ENCODE measurements at places on chromosomes 3 and 15.

DNA sequence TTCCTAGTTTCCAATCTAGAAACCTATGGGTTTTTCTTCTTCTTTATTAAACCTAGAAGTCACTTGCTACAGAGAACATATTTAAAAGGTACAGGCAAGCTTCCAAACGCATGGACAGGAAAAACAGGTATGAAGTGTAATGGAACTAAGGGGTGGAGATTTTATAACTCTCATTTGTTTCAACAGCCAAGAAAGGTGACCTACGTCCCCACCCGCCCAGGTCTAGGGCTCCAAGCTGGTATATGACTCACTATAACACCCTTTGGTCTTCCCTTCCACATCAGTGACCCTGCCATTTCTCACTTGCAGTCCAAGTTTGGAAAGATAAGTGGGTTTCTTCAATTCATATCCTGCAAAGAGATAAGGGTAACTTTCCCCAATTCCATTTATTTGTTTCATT lies 6.0 kb upstream of the LIPH start:
- DNase-seq: no peak

GRCh38 chr15:90062023-90062442 lies 40.2 kb downstream of the IDH2 start:
- DNase-seq: no peak

GRCh38 chr3:140466535-140466934 lies 211.3 kb upstream of the TRIM42 start:
- DNase-seq: no peak

DNA sequence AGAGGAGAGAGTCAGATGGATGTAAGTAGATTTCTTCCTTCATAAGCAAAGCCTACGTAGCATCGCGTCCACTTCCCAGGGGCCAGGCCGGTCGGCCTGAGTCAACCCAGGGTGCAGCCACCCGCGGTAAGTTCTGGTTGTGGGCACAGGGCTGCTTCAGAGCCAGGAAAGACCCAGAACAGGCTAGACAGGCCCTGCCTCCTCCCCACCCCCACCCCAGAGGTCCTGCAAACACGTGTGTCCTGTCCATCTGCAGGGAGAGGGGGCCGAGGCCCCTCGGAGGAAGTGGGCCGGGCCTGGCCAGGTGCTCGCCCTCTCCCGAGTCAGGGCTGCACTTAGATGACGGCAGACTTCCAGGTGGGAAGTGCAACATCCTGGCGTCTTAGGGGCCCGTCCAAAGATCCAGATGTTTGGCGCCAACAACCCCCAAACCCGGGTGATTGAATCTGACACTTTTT lies 100.8 kb upstream of the ALDH1A3 start:
- DNase-seq: no peak

DNA sequence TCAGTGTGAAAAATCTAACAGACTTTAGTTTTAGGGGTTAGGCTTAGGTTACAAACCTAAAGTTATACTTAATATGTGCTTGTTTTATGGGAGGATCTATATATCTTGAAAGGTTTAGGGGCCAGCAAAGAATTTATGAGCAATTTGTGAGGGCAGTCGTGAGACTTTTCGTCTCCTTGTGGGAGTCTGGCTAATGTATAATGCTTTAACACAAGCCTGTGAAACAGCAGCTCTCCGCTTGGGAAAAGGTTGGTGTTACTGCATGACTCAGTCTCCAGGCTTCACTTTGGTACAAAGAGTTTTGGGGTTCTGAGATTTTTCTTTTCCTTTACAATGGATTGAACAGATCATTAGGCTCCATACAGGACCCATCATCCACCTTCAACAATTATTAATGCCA lies 79.0 kb upstream of the MFGE8 start:
- no peak for DNase-seq

DNA sequence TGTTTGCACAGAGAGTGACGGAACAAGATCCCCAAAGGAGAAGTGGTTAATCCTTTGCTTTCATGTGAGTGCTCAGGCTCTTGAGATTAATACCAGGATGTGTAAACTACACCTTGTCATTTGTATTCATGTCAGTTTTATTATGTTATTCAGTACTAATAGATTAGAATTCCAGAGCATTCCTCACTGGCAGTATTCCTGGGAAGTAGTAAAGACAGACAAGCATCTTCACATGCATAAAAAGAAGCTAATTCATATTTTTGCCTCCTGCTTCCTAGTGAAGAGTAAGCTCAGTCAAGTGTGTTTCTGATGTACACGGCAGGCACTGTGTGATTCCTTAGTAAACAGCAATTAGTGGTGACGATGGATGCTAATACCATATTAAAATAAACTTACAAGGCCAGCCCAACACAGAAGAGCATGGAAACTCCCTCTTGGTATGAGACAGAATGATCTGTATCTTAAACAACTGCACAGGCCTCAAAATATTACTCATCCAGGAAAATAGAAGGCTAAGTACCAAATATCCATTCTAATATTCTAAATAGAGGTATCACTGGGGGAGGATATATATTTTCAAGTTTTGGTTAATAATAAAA lies 336.8 kb upstream of the MCTP2 start:
- no peak for DNase-seq

DNA sequence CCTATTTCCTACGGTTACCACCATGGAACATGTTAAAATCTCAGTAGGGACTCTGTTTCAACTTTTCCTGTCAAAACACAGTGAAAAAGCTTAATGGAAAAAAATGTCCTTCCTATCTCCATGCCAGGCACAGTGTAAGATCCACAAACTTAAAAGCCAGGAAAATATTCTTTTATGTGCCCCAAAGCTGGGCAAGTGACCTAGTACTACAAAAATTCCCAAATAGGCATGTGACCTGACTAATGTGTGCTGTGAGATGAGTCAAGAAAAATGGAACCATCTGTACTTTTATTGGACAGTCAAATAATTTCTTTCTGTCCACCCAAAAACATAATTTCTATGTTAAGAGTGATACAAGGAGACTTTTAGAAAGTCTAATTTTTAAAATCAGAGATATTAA lies 406.0 kb downstream of the ZBTB20 start:
- no peak for DNase-seq

GRCh38 chr15:64841344-64842095 lies at the start of gene PLEKHO2:
TSS of gene PLEKHO2 (plus strand) at chr15:64841915. CDS start at chr15:64842017, 102 bp downstream.
- DNase-seq: peak; percentile 88

DNA sequence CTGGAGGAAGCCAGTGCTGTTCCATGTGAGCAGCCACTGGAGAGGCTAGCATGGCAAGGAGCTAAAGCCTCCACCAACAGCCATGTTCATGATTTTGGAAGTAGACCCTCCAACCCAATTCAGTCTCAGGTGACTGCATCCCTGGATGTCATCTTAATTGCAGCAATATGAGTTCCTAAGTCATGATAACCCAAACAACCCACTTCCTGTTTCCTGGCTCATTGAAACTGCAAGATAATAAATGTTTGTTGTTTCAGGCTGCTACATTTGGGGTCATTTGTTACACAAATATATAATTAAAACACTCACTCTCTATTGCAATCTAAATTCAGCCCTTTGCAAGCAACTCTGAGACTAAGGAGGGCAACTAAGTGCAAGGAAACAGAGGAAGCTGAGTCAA lies 62.4 kb upstream of the SLC24A5 start:
- DNase-seq: no peak

DNA sequence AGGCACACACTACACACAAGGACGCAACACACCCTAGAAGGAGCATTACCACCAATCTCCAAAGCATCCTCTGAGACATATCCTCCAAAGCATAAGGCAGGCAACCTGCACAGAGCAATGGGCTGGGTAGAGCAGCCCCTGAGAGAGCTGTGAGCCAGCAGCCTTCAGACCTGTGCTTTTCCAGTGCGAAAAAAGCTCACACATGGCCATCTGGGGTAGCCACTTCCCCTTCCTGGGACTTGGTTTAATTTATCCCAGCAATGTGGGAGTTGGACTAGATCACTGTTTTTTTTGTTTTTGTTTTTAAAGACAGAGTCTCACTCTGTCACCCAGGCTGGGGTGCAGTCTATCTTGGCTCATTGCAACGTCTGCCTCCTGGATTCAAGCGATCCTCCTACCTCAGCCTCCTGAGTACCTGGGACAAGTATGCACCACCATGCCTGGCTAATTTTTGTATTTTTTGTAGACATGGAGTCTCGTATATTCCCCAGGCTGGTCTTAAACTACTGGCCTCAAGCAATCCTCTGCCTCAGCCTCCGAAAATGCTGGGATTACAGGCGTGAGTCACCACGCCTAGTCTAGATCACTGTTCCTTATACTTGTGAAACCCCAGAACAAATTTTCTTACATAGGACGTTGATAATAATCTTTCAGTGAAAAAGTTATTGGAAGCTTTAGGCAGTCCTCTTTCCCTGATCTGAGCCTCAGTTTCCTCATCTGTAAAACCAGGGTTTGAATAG lies 18.9 kb downstream of the PTPN23 start:
- DNase-seq: no peak

GRCh38 chr3:120438665-120439370 lies 12.0 kb downstream of the FSTL1 start:
- no peak for DNase-seq

- DNase-seq: peak; percentile 83
Observed at GRCh38 chr3:149393345-149394160, 16.1 kb upstream of the TM4SF1 start.

Measured in SW 1271 (cell line).